ENCODE measurements at places on chromosomes 3 and 15.

DNA sequence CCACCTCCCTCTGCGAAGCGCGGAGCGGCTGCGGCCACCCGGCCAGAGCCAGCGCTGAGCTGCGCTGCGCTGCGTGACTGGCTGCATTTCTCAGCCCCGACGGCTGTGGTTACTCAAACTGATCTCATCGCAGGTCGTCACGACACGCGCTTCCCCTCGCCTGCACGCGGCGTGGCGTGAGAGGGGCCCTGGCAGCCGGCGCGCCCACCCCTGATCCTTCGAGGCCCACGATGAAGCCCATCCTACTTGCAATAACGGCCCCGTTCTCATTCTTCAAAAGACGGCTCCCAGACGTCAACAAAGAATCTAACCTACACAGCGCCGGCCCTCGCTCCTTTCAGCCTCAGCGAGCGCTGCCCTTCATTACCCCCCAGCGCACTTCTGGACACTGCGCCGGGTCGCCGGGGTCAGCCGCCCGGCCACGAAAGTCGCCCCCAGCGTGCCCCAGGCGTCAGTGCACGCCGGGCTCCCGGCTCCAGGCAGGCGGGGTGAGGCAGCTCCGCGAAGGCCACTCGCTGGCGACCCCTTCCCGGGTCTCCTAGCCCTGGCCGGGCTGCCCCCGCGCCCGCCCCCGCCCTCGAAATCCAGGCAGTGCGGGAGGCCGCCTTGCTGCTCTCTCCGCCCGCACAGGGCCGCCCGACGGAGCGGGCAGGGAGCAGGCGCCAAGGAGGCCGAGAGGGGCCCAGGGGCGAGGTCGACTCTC lies 9.9 kb upstream of the LEKR1 start:
- DNase-seq = no peak

- DNase-seq = no peak
These were observed 3.3 kb downstream of the PAK6 start for GRCh38 chr15:40242213-40242599.

DNA sequence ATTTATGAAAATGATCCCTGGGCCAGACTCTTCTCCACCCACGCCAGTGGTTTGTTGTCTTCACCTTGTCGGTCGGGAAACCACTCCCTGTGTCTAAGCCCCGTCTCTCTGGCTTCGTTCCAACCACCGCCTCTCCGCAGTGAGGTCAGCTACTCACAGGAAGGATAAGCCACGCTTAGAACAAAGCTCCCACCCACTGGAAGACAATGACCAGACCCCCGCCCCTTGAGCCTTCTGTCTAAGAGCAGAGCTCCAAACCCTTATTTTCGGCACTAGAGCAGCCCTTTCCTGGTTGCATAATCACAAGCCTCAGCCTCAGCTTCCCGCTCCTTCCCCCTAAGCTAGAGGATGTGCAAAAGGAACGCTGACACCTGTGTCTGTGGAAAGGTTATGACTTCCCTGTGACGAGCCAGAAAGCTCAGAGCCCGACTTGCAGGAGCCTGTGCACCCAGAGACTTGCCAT lies 114.9 kb upstream of the MEF2A start:
- peak; percentile 25 for DNase-seq

- no peak for DNase-seq
These were observed 603.7 kb upstream of the CFAP20DC start for GRCh38 chr3:59653405-59654122.

- DNase-seq = no peak
These were observed 152.4 kb downstream of the AGBL1 start for GRCh38 chr15:86231864-86232721.

GRCh38 chr3:9455596-9456131 lies 58.2 kb downstream of the SETD5 start:
- DNase-seq = no peak

DNA sequence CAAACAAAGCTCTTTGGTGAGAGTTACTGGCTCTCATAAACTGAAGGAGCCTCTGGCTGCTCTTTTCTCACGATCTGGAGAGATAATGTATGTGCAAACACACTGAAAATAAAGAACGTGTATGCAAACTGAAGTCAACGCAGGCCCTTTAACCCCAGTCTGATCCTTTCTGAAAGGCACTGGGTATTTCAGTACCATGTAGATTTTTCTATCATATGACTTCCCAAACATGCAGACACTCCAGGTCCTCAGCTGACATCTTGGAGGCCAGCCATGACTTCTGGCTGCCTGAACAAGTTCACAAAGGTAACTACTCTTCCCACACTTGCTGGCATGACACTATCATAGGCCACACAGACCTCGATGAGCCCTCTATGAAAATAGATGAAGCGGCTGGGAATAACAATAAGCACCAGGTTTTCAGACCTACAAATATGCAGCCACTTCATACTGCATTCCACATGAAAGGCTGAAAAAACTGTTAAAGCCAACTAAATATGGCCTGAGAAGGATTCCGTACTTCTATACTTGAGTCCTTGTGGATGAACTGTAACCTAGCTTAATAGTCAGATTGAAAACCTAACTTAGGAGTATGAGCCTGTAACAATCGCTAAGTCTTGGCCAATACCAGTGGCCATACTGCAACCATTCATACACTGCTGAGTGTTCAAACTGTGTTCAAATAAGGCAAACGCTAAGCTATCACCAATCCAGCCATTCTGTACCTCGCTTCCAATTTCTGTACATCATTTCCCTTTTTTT lies 121.3 kb downstream of the THRB start:
- DNase-seq = no peak

GRCh38 chr15:75578173-75578947 lies 755 bp downstream of the PTPN9 start:
- DNase-seq = no peak

GRCh38 chr3:133899311-133899710 lies 3.6 kb upstream of the RAB6B start:
- no peak for DNase-seq

DNA sequence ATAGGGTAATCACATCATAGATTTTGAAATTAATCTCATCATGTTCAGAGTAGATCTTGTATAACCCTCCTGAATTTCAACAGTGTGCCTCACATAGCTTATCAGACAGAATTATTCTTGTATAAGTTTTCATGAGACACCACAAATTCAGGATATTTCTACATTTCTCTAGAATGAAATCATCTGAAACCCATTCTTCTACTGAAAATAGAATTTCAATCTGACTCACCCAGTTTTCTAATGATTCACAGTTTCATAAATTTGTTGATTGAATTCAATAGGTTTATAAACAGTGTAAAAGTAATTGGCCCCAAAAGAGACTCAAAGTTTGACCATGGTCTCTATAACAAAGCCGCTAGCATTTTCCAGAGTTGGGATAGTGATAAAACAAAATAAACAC lies 1082.6 kb upstream of the EPHA6 start:
- no peak for DNase-seq

GRCh38 chr15:46089467-46089935 lies 454.7 kb downstream of the SQOR start:
- DNase-seq = no peak

DNA sequence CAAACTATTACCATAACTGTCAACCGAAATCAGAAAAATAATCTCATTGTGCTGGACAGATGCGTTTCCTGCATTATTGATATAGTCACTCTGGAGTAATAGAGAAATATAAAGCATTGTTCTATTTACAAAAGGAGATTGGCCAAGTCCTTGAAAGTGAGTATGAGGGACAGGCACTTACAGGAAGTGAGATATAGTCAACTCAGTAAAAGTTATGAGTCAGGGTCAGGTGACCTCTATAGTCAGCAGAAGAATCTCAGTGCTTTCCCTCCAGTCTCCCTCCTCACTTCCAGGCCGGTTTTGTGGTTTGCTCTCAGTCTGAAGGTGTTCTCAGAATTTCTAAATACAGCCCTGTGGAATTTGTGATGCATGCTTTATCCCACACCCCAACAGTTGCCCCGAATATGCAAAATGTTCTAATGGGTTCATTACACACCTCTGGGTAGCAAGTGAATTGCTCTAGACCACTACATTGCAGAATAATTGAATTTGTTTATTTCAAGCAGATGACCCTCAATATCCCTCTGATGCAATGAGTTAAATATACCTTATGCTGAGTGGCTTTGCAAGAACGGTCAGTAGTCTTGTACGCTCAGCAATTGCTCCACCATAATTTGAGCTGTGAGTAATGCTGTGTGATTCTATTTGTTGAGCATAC lies 787.7 kb downstream of the MCTP2 start:
- DNase-seq = no peak

- no peak for DNase-seq
These were observed 8.7 kb upstream of the CPA3 start for GRCh38 chr3:148856384-148856783.

DNA sequence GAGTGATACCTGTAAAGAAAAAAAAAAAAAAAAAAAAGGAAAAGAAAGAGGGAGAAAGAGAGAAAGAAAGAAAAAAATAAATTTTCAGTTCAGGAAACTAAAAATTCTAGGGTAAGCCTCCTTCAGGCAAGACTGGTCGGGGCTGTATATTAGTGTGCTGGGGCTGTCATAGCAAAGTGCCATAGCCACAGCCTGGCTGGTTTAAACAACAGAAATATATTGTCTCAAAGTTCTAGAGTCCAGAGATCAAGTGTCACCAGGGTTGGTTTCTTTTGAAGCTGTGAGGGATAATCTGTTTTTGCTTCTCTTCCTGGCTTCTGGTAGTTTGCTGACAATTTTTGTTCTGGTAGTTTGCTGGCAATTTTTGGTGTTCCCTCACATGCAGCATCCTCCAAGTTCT lies 48.4 kb upstream of the SLC25A26 start:
- no peak for DNase-seq

DNA sequence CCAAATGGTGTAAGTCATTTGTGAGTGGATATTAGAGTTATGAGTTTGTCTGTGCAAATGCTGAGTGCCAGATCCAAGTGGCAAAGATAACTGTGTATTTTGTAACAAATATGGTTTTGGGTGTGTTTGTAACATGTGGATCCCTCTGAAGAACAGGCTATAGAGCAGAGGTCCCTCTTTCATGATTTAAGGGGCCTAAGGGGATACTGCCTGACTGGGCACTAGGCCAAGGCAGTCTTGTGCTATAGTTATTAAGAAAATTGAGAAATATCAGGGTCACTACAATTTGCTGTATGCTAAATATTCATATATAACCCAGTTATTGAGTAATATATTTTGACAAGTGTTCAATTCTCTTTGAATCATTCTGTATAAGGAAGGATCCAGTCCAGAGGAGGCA lies 555.6 kb upstream of the RGMA start:
- no peak for DNase-seq

- DNase-seq = no peak
These were observed 39.9 kb downstream of the PEAK1 start for GRCh38 chr15:77380033-77380432.

DNA sequence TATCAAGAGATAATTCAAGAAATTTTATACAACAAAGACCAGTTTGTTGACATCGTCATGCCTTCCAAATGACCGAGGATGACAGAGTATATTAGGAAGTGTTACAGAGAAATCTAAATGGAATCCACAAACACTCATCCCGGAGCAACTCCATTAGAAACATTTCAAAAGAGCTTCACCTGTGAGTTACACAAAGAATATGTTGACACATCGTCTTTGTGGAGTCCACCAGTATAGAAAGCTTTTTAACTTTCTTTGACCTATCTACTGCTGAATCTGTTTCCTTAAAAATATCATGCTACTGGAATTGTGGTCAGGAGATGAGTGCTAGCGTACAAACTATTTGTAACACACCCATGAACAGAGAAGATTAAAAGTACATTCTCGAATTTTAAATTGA lies 130.4 kb downstream of the SUCLG2 start:
- DNase-seq = no peak

GRCh38 chr3:185311991-185312390 lies 50.9 kb upstream of the MAP3K13 start:
- no peak for DNase-seq

GRCh38 chr3:58116985-58117384 lies 93.8 kb downstream of the DNASE1L3 start:
- DNase-seq = no peak

GRCh38 chr3:33119891-33120290 lies 6.1 kb downstream of the CRTAP start:
- DNase-seq = no peak
